ENCODE measurements at places on chromosomes 2 and 18. TPM values are rescaled to one million over a fixed set of nuclear protein-coding genes. Genes with fewer than 3 reads are reported as not detected.

IL1RL2 gene
- not detected for total RNA-seq

VAMP8 gene
- total RNA-seq, result 149 TPM

POLR1A gene
- 72.1 TPM for total RNA-seq

GRCh38 chr2:158610059-158610458 is 153.3 kb downstream of the PKP4 start:
- H3K4me1 ChIP-seq, result no peaks in the 10 kb centered on the region
- H3K36me3 ChIP-seq, result peaks cover 4% of the 10 kb centered on the region
- H3K27ac ChIP-seq, result no peak overlapping the region
- H3K27me3 ChIP-seq, result no peaks in the 10 kb centered on the region
- DNase-seq, result no peak

DNA sequence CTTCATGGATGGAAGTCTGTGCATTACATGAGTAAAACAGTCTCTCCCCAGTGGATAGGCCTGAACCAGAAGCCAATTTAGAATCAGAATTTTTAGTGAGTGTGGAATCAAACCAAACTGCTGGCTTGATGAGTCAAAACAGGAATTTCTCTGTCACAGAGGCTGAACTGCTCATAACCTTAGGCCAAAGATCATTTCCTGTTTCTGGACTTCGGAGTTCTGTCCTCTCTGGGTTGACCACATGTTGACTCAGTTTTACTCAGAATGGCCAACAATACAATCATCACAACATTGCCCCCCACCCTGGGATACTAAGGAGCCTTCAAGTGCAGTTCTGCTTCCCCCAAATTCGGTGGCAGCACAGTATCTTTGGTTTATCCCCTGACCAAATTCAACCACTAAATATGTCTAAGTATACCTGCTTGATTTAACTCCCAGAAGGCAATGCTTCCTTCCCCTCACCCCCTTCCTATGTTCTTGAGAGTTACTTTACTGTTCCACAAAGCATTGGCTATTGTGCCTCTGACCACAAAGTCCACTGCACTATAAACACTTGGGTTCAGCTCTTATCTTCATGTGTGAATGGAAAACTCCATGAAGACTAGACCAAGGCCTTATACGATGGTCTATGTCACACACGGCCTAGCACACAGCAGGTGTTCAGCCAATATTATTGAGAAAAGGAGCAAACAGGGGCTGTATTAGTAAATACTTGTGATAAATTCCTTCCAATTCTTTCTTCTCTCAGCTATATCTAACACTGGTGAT is 67.8 kb downstream of the NXPH2 start:
- H3K27me3 ChIP-seq, result no peaks in the 10 kb centered on the region
- no peaks in the 10 kb centered on the region for H3K4me1 ChIP-seq
- H3K36me3 ChIP-seq, result no peaks in the 10 kb centered on the region
- H3K4me3 ChIP-seq, result no peak overlapping the region
- DNase-seq, result no peak
- H3K27ac ChIP-seq, result no peak overlapping the region

- H3K27ac ChIP-seq, result no peak overlapping the region
- H3K4me1 ChIP-seq, result no peaks in the 10 kb centered on the region
- no peaks in the 10 kb centered on the region for H3K36me3 ChIP-seq
- DNase-seq, result peak; percentile 5
Observed at GRCh38 chr2:158926478-158926948, 41.9 kb upstream of the TANC1 start.

GRCh38 chr2:223970343-223971128 is 13.3 kb downstream of the MRPL44 start:
- no peaks in the 10 kb centered on the region for H3K27me3 ChIP-seq
- peaks cover 17% of the 10 kb centered on the region for H3K36me3 ChIP-seq
- DNase-seq, result no peak

DNA sequence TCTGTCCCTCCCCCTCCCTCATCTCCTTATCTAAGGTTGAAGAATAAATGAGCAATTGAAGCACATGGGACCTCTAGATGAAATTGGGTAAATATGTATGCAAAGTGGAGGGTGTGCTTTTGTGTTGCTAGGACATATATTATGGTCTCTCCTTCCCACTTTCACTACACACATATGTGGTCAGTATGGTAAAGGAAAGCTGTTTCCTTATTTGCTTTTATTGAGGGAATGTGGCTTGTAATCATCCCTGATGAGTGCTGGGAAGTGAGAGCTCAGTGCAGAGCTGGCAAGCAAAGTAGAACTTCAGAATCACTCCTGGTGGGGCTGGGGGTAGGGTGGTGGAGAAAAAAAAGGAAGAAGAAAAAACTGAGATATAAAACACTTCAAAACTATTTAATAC is 189.9 kb upstream of the ATP5MC3 start:
- H3K4me1 ChIP-seq, result no peaks in the 10 kb centered on the region
- H3K27me3 ChIP-seq, result no peaks in the 10 kb centered on the region
- no peaks in the 10 kb centered on the region for H3K36me3 ChIP-seq
- no peak overlapping the region for H3K4me3 ChIP-seq

- no peak overlapping the region for H3K27ac ChIP-seq
- H3K36me3 ChIP-seq, result no peaks in the 10 kb centered on the region
- H3K4me3 ChIP-seq, result no peak overlapping the region
- H3K27me3 ChIP-seq, result peaks cover 15% of the 10 kb centered on the region
Observed at GRCh38 chr2:118224895-118225311, 136.6 kb downstream of the INSIG2 start.

Data from K562 (cell line).